AG10803 (cell line): ENCODE measurements at places on chromosomes 1 and 21.

DNA sequence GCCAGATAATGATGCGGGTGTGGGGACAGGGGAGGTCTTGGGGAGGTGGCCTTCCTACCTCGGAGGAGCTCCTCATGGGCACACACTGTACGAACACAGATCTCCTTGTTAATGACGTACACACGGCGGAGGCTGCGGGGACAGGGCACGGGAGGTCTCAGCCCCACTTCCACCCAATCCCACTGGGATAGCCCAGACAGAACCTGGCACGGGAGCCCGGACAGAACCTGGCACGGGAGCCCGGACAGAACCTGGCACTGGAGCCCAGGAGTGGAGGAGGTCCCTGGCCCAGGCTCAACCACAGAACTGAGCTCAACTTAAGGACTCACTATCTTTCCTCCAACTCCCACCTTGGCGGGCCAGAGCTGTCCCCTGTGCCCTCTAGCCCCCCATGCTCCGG, 5.2 kb downstream of the MFAP2 start:
- DNase-seq: no peak

DNA sequence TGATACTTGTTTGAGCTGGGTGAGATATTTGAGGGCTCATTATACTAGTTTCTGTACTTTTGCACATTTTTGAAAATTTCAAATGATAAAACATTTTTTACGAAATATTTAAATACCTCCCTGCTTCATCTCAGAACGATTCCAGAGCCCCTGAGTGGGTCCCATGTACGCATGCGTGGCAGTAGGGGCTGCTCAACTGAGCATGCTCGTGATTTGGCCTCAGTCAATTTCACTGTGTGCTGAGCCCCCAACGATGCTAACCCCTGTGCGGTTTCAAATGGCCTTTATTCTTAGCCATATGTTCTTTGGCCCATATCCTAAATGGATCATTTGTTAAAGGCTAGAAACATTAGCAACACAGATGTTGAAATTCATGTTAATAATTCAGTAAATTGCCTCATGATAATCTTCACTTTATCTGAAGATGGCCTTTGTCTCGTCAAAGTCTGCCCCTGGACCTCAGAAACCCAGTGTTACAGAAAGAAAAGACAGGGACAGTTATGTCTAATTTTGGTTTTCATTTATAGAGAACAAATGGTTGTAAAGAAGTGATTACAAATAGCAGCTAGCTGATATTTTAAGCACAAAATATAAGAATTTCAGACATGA, 108.2 kb downstream of the MRPS6 start:
- no peak for DNase-seq

GRCh38 chr1:42788021-42788420, 3.2 kb downstream of the TMEM269 start:
- DNase-seq: no peak

GRCh38 chr1:161114556-161114955, 3.3 kb downstream of the PFDN2 start:
- DNase-seq: no peak

DNA sequence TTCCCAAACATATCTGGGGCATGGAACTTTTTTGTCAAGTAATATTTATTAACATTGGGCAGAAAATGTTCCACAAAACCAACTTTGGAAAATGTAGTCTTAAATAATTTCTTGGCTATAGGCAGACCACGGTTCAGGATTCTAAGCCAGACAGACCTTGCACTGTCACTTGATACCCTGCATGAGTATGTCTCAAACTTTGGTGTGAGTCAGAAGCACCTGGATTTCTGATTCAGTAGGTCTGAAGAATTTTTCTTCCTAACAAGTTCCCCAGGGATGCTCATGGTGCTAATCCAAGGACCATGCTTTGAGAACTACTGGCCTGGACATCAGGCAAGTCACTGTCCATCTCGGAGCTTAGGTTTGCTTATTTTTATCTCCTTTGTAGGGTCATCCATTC, 562.0 kb downstream of the PLPP3 start:
- DNase-seq: no peak

- peak; percentile 31 for DNase-seq
Observed at GRCh38 chr1:201739492-201740085, 89.4 kb upstream of the IPO9 start.

DNA sequence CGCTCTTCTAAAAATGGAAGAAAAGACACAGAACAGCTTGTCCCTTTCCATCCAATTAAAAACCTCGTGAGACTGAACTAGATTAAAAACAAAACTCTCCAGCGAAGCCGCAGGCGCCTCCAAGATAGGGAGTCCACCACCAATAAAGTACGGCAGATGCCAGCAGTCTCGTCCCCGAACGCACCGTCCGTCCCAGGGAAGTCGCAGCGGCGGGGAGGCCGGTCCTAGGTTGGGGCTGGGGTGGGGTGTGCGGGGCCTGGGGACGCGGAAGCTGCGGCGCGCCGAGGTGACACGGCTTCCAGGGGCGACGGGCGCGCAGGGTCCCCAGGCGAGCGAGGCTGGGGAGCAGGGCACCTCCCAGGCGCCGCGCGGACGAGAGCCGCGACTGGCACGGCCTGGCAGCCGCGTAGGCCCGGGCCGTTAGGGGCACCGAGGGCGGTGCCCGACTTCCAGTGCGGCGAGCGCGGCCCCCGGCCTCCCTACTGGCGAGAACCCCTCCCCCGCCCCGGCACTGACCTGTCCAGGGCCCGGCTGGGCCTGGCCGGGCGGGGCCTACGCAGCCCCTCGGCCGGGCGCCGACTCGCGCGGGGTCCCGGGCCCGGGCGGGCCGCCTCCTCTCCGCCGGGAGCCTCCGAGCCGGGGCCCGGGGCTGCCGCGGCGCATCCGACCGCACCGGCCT, 28.3 kb upstream of the A3GALT2 start:
- peak; percentile 27 for DNase-seq

GRCh38 chr1:33459691-33460090, 12.8 kb upstream of the ZSCAN20 start:
- peak; percentile 79 for DNase-seq

DNA sequence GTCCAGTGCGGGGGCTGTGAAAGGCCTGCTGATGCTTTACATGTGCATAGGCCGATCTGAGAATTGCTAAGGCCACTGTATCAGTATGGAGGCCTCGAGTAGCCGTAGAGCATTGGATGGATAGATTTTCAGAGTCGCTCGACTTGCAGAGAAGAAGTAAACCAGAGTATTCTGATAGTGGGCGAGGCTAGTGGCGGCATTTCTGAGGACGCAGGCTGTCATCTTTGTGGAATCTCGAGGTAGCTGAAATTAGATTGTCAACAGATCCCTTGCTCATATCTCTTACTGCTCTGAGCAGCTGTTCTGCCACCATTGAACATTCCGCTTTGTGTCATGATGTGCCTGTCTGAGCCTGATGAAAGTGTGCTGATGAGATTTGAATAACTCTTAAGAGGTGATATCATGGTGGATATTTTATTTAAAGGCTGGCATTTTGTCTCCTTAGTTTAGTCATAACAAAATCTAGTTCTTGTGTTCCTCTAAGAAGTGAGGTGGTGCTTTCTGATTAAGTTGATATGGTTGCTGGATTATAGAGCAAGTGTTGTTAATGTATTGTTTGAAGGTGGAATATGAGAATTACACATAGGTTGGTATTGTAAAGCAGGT, 1.5 kb downstream of the KIF1B start:
- no peak for DNase-seq

DNA sequence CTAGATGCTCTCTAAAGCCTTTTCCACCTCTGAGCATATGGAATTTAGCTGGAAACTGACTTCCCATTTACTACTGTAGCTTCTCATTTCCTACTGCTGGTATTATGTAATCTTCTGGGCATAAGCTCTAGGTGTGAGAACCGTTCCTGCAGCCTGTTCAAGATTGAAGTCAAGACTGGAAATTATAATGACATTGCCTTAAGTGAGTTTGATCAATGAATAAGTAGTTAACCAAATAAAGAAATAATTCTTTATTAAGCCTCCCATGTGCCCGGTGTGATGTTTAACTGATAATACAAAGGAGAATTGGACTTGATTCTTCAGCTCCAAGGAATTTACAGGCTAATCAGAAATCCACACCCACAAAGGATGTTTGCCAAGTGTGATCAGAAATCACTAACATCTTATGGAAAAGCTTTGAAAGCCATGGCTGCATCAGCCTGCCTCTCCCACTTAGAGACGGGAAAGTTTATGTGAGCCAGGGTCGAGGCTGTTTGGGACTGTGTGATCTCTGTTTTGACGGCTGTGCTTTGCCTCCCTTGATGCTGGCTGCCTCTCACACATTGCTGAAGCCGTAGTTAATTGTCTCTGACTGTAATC, 36.4 kb upstream of the PRELP start:
- no peak for DNase-seq

DNA sequence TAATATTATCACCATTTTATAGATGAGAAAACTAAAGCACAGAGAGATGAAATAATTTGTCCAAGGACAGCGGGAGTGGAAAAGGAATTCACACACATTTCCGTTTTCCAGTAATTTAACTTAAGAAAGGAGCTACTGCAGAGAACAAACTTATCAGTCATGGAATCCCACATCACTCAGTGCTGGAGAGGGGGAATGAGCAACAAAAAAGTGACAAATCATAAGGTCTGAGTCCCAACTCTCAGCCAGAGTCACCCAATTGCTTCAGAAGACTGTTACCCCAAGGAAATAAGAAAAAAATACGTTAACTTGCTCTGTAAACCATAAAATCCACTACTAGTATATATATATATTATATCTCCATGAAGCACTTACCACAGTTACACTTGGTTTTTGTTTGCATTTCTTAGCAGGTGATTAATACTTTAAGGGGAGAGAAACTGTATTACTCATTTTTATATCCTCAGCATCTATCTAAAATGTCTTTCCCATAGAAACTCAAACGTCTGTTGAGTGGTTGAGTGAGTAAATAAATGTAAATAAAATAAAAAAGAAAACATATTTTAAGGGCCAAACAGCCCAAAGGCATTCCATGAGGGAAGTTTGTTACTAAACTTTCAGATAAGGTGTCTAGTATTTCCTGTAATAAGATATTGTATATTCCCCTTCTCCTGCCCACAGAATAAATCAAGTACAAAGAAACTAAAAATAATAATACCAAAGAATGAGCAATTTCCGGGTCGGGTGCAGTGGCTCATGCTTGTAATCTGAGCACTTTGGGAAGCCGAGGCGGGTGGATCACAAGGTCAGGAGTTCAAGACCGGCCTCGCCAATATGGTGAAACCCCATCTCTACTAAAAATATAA, 76.8 kb downstream of the SLC45A1 start:
- peak; percentile 83 for DNase-seq

DNA sequence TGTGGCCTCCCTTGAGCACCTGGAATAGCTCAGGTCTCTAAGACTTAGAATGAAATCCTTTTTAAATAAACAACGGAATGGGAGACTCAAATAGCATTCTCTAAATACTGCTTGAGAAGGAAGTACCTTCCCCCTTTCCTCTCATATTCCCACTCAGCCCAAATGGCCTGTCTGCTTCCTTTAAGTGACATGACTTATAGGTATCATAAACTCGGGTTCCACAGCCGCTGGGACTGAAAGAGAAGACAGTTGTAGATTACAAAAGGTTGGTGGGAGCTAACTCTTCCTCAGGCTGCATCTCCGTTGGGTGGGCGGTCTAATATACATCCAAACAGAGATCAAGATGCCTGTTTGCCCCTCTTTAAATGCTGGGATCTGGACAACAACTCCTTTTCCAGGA, 1.2 kb upstream of the HMCN1 start:
- DNase-seq: no peak

DNA sequence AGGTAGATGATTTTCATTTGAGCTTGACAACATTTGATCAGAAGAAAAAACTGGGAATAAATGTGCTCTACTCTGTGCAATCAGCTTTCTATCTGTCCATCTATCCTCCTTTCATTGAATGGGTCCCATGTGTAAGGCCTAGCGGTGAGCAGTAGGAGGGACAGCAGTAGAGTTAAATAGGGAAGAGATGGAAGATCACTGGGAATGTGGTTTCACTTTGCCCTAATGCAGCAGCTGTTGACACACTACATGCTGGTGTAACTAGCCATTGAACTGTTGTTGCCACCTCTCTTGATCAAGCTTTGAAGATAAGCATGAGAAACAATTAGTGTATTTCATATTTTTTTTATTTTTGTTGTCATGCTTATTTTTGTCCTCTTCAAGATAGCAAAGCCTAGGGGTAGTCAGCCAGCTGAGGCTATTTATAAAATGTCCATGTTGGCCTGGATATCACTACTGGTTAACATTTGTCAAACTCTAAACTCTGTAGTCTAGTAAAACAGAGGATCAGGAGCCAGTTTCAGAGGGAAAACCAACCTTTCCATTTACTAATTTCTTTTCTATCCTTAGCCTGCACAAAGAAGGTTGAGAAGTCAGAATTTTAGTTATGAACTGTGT, 41.9 kb downstream of the CACNA1E start:
- DNase-seq: no peak

DNA sequence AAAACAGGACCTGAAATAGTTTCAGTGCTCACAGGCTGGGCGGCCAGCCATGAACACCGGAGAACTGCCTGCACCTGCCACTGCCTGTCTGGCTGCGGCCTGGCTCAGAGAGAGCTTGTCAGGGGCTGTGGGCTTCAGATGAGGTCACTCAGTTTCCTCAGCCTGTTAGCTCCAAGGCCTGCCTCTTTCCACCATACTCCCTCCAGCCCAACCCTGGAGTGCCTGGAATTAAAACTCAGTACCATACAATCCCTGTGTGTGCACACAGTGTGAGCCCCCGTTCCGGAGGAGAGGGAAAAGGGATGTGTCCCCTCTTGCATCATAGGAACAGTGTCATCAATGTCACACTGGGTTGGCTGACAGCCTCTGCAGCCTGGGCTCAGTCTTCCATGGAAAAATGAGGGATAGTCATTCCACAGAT, 16.2 kb downstream of the CACNA1S start:
- DNase-seq: no peak

GRCh38 chr21:23374155-23374554, 2233.1 kb downstream of the MRPL39 start:
- DNase-seq: no peak

DNA sequence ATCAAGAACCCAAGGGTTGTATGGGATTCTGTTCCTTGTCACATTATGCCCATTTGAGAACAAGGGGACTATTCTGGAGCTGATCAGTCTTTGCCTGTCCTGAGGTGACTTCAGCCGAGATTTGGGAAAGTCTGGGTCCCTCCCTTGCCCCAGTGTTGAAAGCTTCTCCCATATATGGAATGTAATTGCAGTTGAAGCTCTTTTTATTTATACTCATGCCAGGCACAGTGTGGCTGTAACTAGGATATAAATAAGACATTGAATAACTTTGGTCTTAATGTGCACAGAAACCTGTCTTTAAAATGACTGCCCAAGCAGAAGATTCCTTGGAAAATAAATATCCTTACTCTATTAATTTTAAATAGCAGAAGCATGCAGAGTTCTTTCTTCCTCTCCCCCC, 15.2 kb downstream of the AKNAD1 start:
- DNase-seq: no peak

GRCh38 chr1:18999359-18999758, 42.9 kb upstream of the IFFO2 start:
- DNase-seq: peak; percentile 62

GRCh38 chr1:205593967-205594366, 37.8 kb downstream of the ELK4 start:
- no peak for DNase-seq

GRCh38 chr1:175373786-175374623, 181.4 kb upstream of the KIAA0040 start:
- no peak for DNase-seq
